ENCODE measurements at places on chromosomes 1 and 21.

- DNase-seq, result no peak
These were observed 18.7 kb downstream of the ACTRT2 start for GRCh38 chr1:3040004-3040403.

- DNase-seq, result no peak
These were observed 116.7 kb downstream of the DMRTB1 start for GRCh38 chr1:53575955-53576320.

DNA sequence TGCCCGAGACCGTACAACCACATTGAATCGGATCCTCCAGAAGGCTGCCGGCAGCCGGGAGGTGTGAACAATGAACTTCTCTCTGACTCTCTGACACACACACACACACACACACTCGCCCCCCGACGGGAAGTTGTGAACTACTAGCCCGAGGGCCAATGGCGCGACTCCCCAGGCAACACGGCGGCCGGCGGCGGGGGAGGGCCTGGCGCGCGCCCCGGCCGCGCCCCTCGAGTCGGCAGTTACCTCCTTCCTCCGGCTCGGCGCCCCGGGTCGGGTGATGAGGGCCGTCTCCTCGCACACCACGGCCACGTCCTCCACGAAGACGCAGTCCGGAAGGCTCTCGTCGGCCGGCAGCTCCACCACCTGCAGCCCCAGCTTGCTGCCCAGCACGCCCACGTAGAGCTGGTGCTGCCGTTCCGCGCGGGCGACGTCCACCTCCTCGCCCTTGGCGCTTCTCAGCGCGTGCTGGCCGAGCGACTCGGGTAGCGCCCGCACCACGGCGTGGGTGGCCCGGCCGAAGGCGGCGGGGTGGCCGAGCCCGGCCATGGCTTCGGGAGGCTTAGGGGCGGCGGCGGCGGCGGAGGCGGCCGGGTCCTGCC is 361 bp downstream of the DDAH1 start:
- peak; percentile 72 for DNase-seq

- no peak for DNase-seq
These were observed 800.9 kb downstream of the USP25 start for GRCh38 chr21:16530656-16531055.

- no peak for DNase-seq
These were observed 225.7 kb downstream of the TOMM20 start for GRCh38 chr1:234902774-234903547.

DNA sequence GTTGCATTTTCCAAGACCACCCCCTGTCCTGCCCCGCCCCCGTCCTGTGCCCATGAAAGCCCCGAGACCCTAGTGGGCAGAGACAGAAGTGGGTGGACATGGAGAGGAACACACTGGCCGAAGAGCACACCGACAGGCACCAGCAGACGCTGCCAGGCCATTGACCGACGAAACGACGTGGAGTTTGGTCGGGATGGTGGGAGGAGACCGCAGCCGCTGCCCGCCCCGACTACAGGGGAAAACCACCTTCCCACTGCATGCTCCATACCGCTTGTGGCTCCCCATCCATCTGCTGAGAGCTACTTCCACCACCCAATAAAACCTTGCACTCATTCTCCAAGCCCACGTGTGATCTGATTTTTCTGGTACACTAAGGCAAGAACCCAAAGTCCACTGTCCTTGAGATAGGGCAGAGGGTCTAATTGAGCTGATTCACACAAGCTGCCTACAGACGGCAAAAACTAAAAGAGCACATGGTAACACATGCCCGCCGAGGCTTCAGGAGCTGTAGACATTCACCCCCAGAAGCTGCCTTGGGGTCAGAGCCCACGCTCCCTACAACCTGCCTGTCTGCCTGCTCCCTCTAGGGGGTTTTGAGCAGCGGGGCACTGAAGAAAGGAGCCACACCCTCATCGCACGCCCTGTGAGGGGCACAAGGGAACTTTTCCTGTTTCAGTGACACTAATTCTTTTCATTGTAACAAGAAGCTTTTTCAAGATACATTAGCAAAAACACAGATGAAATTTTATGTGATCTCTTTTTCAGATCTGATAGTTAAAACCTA is 81.2 kb upstream of the RAB3GAP2 start:
- no peak for DNase-seq

GRCh38 chr21:39169906-39170305 is 13.3 kb downstream of the PSMG1 start:
- DNase-seq, result no peak

DNA sequence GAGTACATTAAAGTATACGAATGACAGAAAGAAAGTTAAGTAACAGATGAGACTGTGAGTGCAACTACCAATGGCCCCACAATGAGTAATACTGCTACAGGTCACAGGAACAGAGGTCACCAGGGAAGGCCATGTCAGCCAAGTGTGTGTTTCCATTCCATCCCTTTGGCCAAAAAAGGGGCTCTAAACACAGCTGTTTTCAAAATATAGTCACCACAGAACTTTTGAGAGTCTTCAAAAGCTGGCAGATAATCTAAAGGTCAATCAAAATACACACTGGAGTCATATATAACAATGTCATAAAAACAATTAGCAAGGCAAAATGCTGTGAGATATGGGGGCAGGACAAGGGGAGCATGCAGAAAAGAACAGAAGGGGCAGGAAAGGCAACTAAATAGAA is 10.2 kb downstream of the USP24 start:
- no peak for DNase-seq

GRCh38 chr1:56834137-56834900 is 15.1 kb upstream of the FYB2 start:
- no peak for DNase-seq

- no peak for DNase-seq
These were observed 529.4 kb upstream of the CXADR start for GRCh38 chr21:16983420-16983819.

GRCh38 chr1:52140633-52141512 is 1.0 kb upstream of the ZFYVE9 start:
- peak; percentile 25 for DNase-seq

- no peak for DNase-seq
These were observed 4.1 kb downstream of the KRTAP15-1 start for GRCh38 chr21:30444204-30444603.

Measured in Kasumi-1 (cell line).